ENCODE measurements at places on chromosomes 6 and 20. TPM values are rescaled to one million over a fixed set of nuclear protein-coding genes. Genes with fewer than 3 reads are reported as not detected.

IFT52 gene
- total RNA-seq, result 55.6 TPM

DNA sequence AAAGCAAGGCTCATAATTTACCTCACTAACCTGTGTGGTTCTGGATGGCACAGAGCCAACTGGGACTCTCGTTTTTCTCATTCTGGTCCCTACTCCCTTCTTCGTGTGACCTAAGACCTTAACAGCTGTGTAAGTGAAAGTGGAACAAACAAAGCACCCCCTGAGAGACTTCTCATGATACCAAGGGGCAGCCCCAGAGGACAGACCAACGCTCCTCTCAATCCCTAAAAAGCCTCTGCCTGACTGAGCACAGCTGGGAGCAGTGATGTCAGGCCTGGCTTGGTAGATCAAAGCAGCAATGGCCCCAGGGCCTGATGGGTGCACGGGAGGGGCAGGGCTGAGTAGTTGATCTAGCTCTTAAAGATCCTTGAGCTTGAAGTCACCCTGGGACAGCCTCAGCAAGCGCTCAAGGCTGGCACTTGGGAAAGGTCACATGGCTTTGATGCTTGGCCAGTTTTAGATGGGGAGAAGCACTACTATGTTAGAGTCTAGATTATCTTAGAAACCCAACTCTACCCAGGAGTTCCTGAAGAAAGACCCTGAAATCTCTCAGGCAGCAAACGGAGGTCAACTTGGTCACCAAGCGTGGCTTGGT, 16.2 kb upstream of the TGM2 start:
- peaks cover 2% of the 10 kb centered on the region for H3K4me1 ChIP-seq
- DNase-seq, result no peak
- no peak overlapping the region for H3K4me3 ChIP-seq
- no peak overlapping the region for H3K27ac ChIP-seq

DNA sequence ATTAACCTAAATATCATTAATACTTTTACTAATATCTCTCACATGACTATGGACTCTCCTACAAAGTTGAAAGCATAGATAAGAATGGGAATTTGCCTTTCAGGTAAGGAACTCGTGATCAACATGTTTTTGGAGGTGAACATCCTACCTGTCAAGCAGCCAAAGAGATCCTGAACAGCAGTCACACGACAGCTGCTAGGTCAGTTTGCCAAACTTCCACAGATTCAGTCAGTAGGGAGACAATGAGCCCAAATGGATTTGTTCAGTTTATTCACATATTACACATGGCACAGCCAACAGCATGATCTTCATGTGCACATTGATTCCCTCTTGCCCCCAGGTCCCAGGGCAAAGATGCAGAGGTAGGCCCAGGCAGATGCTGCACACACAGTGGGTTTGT, 86.1 kb upstream of the LOC128125822 start:
- DNase-seq, result no peak
- H3K27me3 ChIP-seq, result peaks cover 2% of the 10 kb centered on the region
- no peaks in the 10 kb centered on the region for H3K36me3 ChIP-seq
- H3K4me3 ChIP-seq, result no peak overlapping the region
- H3K4me1 ChIP-seq, result no peaks in the 10 kb centered on the region

- H3K27ac ChIP-seq, result peak overlapping the region; percentile 86
- peaks cover 9% of the 10 kb centered on the region for H3K36me3 ChIP-seq
- DNase-seq, result no peak
- H3K27me3 ChIP-seq, result no peaks in the 10 kb centered on the region
- peak overlapping the region; percentile 99 for H3K4me3 ChIP-seq
These were observed 2.3 kb downstream of the PXDC1 start for GRCh38 chr6:3749067-3749841.

DNA sequence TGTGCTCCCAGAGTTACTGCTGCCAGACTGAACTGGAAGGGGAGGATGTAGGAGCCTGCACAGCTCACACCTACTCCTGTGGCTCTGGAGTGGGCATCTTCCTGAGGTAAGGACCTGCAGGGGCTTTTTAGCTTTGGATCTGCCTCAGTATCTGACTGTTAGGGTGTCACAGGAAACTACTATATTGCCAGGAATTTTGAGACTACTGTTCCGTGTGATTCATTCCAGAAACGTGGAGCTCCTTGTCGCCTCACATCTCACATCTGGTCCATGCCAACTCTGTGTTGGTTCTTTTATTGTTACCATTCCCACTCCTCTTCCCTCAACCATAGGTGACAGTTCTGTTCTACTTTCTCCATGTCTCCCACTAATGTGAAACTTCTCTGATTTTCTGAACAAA, 34.1 kb downstream of the PRPH2 start:
- no peak overlapping the region for H3K27ac ChIP-seq
- peaks cover 11% of the 10 kb centered on the region for H3K4me1 ChIP-seq
- DNase-seq, result no peak
- peaks cover 37% of the 10 kb centered on the region for H3K36me3 ChIP-seq
- H3K27me3 ChIP-seq, result no peaks in the 10 kb centered on the region
- no peak overlapping the region for H3K4me3 ChIP-seq

DNA sequence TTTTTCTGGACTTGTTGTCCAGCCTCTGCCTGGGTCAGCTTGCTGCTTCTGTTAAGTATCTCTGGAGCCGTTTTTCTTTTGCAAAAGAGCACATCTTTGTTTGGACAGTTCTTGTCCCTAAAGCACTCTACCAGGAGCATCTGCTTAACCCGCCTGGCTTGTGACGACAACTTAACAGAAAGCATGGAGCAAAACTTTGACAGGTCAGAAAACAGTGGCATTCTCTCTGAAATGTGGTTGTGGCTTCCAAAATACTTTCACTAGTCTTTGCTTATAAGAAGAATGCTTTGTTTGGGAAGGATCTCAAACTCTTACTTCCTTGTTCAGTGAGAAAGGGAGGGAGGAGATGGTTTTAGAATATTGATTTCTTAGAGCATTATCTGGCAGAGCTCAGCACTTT, 47.6 kb downstream of the CD109 start:
- peak; percentile 27 for DNase-seq
- no peaks in the 10 kb centered on the region for H3K36me3 ChIP-seq
- peaks cover 4% of the 10 kb centered on the region for H3K4me1 ChIP-seq
- no peak overlapping the region for H3K4me3 ChIP-seq
- no peaks in the 10 kb centered on the region for H3K27me3 ChIP-seq

DNA sequence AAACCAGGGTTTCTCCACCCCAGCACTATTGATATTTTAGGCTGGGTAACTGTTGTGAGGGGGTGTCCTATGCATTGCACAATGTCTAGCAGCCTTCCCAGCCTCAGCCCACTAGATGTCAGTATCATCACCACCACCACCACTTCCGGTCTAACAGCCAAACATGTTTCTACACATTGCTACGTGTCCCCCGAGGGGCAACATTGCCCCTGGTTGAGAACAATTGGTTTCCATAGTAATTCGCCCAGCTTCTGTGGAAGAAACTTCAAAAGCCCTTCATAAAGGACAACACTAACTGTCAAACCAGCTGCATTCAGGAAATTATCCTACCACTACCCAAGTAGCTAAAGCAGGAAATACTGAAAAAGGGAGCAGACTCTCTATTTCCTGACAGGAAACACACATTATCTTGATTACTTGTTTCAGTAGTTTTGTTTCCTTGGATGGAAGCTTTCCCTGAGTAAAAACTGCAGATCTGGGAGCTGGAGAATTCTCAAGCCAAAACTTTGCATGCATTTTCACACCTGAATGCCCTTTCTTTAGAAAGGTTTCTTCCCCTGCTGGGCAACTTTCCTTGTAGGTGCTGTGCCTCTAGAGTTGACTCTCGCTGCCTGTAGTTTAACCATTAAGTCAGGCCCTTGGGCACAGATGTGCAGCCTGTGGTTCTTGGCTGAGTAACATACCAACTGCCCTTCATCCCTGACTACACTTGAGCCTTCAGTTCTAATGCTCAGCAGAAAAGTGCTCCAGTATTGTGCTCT, 23.6 kb downstream of the PKHD1 start:
- H3K4me3 ChIP-seq, result no peak overlapping the region
- DNase-seq, result peak; percentile 30
- H3K27me3 ChIP-seq, result no peaks in the 10 kb centered on the region
- no peaks in the 10 kb centered on the region for H3K4me1 ChIP-seq

DNA sequence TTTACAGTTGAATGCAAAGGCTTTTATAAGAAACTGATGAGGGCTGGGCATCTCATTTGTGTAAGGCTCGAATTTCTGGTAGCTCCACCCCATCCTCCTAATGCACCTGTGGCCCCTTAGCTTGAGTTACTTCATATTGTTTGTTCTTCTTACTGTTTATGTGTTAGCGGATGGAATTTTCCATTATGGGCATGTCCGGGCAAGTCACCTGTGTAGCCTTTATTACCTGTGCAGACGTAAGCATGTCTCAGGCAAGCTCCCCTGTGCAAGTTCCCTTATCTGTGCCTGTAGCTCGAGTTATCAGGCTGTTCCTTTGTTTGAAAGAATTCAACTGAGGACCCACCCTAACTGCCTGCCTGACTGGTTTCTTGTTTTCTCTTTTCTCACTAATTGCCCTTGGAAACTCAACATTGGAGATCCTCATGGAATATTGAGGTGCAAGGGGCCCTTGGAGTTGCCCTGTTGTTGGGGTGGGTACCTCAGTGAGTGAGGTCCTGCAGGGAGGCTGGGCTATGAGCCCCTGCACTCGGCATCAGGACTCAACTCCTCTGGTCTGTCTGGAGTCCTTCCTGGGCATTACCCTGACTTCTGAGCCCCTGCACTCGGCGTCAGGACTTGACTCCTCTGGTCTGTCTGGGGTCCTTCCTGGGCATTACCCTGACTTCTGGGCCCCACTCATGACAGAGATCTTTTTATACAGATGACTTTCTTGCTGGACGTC, 207.9 kb upstream of the SULF2 start:
- peaks cover 6% of the 10 kb centered on the region for H3K27me3 ChIP-seq
- no peak overlapping the region for H3K27ac ChIP-seq
- no peak overlapping the region for H3K4me3 ChIP-seq
- no peaks in the 10 kb centered on the region for H3K4me1 ChIP-seq
- DNase-seq, result no peak

DNA sequence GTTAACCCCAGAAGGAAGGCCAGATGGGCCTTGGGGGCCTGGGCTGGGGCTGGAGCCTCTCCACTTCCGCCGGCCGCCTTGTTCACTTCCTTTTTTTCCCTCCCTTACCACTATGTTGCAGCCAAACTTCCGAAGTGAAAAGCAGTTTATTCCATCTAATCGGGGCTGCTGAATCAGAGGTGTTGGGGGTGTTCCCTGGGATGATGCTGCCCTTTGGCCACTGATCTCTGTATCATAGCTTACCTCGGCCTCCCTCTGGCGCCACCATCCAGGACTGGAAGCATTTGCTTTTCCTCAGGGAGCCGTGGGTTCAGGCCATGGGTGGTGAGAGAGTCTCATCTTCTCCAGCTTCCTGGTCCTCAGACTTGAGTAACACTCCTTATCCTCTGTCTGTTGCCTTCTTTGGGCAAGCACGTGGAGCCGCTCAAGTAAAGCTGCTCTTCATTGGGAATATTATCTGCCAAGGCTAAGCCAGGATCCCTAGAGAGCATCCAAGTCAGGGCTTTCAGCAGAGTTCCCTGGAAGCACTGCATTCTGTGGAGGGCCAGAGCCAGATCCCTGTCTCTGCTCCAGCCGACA, 39.6 kb downstream of the SLX4IP start:
- H3K4me3 ChIP-seq, result no peak overlapping the region
- no peak for DNase-seq
- 0 out of 2 replicates have a peak, but pooled peaks cover 1% of the 10 kb centered on the region for H3K36me3 ChIP-seq
- H3K4me1 ChIP-seq, result peaks cover 4% of the 10 kb centered on the region
- H3K27ac ChIP-seq, result no peak overlapping the region

- H3K4me3 ChIP-seq, result no peak overlapping the region
- H3K27me3 ChIP-seq, result no peaks in the 10 kb centered on the region
- no peaks in the 10 kb centered on the region for H3K36me3 ChIP-seq
These were observed 259.4 kb upstream of the POU3F2 start for GRCh38 chr6:98574984-98575383.

SYNJ2 gene
- total RNA-seq, result 45.2 TPM

DNA sequence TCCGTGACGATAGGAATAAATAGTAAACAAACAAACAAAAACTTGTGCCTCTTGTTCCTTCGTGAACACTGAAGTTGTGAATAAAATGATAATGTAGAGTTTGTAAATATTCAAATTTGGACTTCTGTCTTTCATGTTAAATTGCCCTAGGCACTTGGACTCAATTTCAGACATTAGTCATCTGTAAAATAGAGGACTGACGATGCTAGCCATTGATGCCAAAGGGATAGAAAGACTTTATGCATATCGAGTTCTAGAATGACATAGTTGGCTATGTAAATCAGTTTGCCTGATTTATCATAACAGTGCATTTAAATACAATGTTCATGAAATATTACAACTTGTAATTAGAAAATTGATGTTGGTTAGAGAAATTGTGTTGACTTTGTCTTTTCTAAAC, 45.9 kb upstream of the FLRT3 start:
- no peaks in the 10 kb centered on the region for H3K36me3 ChIP-seq
- no peaks in the 10 kb centered on the region for H3K4me1 ChIP-seq
- H3K4me3 ChIP-seq, result no peak overlapping the region
- H3K27ac ChIP-seq, result no peak overlapping the region

DNA sequence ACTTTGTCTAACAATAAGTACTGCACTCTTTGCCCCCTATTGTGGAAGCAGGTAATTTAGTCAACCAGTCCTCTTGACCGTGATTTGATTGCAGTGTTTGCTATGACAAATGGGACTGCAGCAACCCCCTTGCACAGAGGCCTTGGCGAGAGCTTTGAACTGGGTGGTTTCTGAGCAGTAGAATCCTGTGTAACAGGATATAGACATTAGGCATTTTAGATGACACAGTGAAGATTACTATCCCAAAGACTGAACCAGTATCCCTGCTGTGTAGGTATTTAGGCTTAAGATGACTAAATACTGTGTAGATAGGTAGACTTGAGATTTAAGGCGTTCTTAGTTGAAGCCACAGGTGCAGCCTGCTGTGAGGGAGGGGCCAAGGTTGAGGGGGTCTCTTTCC, 9.9 kb downstream of the DNMT3B start:
- no peak overlapping the region for H3K4me3 ChIP-seq
- H3K36me3 ChIP-seq, result no peaks in the 10 kb centered on the region
- H3K27ac ChIP-seq, result no peak overlapping the region
- H3K27me3 ChIP-seq, result no peaks in the 10 kb centered on the region
- DNase-seq, result no peak
- H3K4me1 ChIP-seq, result no peaks in the 10 kb centered on the region

SIGLEC1 gene
- not detected for total RNA-seq
